ENCODE measurements at places on chromosomes 11 and 22. TPM values are rescaled to one million over a fixed set of nuclear protein-coding genes. Genes with fewer than 3 reads are reported as not detected.

Gene OR52E8
- not detected for total RNA-seq

Gene LARGE2
- total RNA-seq, result 3.4 TPM

Gene CADM1
- total RNA-seq, result 26.0 TPM

Gene ART1
- not detected for total RNA-seq

Gene OR52M1
- total RNA-seq, result not detected

Gene C1QTNF4
- total RNA-seq, result not detected

Gene FGF3
- not detected for total RNA-seq

Gene USP2
- 0.34 TPM for total RNA-seq

Gene SYCE3
- total RNA-seq, result 0.34 TPM

Gene DDIAS
- 18.9 TPM for total RNA-seq

Gene ALDH3B1
- 120 TPM for total RNA-seq

Gene MAP4K2
- total RNA-seq, result 10.3 TPM

Gene PDHX
- 32.5 TPM for total RNA-seq

Gene LIPT2
- 1.3 TPM for total RNA-seq

Gene DEUP1
- total RNA-seq, result not detected

Gene FKBP2
- total RNA-seq, result 135 TPM

Gene ANGPTL5
- not detected for total RNA-seq

Gene POLD3
- 20.0 TPM for total RNA-seq

Gene CST6
- not detected for total RNA-seq

Gene PANX2
- 7.5 TPM for total RNA-seq

Gene INS
- not detected for total RNA-seq

Gene C11orf97
- not detected for total RNA-seq

Gene CLMP
- total RNA-seq, result 24.7 TPM

Gene FAM83F
- not detected for total RNA-seq

Gene MRGPRX3
- not detected for total RNA-seq

Gene TNNT3
- total RNA-seq, result not detected

Gene DNAJB13
- total RNA-seq, result 0.54 TPM

Gene GLYAT
- total RNA-seq, result not detected

Gene POU2AF2
- total RNA-seq, result not detected

Gene SCT
- not detected for total RNA-seq

Gene FXYD2
- total RNA-seq, result 16.3 TPM

Gene CASP5
- not detected for total RNA-seq

Gene PHF21A
- total RNA-seq, result 12.1 TPM

Gene GSTT2B
- 0.54 TPM for total RNA-seq

Gene RIMBP3B
- total RNA-seq, result 0.31 TPM

Gene CNGA4
- 0.10 TPM for total RNA-seq

Gene NAALAD2
- 0.03 TPM for total RNA-seq
